ENCODE measurements at places on chromosomes 2 and 18. TPM values are rescaled to one million over a fixed set of nuclear protein-coding genes. Genes with fewer than 3 reads are reported as not detected.

Gene ATP5F1A
- 511 TPM for total RNA-seq

DNA sequence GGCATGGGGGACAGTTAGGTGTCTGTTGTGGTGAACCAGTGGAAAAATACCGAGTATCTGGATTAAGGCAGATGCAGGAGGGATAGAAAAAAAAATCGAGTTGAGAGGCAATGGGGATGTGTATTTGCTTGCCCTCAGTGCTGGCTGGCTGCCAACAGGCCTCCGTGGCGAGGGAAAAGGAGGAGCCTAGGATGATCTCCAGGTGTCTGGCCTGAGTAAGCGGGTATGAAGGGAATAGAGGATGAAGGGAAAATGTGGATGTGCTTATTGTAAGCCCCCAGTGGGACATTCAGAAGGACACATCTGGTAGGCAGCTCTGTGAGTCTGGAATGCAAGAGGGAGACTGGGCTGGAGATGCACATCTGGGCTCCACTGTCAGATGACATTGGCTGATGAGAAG, 22.8 kb downstream of the KCNS3 start:
- ATAC-seq, result no peak

GRCh38 chr2:79713131-79713785, 200.4 kb downstream of the CTNNA2 start:
- ATAC-seq, result no peak

- ATAC-seq, result no peak
Measured at GRCh38 chr18:570697-571096, 9.5 kb upstream of the CETN1 start.

Gene GLI2
- not detected for total RNA-seq

GRCh38 chr18:8635087-8635486, 25.9 kb downstream of the RAB12 start:
- ATAC-seq, result no peak

GRCh38 chr2:227147023-227147422, 17.0 kb downstream of the COL4A4 start:
- ATAC-seq, result no peak

Gene CYRIA
- total RNA-seq, result 0.06 TPM

Gene SP140
- total RNA-seq, result 91.7 TPM

DNA sequence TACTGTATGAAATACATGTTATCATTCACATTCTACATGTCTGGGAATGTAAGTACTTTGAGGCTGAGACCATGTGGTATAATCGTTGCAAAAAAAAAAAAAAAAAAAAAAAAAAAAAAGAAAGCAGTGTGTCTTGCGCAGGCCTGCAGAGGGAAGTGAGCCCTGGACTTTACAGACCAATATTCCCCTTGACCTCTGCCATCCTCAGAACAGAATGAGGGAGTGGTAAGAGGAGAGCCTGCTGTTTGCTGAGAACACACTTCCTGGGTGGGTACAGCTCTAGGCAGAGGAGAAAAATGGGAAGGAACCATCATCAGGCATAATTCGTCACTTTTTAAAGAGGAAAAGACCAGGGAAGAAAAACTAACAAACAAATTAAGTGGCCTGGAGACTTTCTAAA, 28.8 kb upstream of the TBC1D8 start:
- ATAC-seq, result no peak

- ATAC-seq, result no peak
Measured at GRCh38 chr18:63261029-63261428, 58.5 kb downstream of the BCL2 start.

Gene CRIM1
- total RNA-seq, result 2.2 TPM

DNA sequence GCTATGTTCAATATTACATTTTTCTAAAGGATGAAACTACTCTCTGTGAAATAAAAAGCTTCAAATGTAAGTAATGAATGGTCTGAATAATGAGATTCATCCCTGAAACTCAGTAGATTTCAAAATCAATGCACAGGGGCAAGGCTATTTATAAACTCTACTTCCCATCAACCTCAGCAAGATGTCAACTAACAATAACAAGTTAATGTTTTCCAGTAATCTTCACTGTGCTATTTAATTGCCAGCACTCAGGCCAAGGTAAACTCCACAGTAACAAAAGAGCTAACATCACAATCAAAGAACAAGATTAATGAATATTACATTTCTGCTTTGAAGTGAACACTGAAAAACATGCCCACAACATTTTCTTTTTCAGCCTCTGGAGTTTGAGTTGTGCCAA, 144.3 kb upstream of the ZFP36L2 start:
- ATAC-seq, result no peak
